ENCODE measurements at places on chromosomes 5 and 9.

DNA sequence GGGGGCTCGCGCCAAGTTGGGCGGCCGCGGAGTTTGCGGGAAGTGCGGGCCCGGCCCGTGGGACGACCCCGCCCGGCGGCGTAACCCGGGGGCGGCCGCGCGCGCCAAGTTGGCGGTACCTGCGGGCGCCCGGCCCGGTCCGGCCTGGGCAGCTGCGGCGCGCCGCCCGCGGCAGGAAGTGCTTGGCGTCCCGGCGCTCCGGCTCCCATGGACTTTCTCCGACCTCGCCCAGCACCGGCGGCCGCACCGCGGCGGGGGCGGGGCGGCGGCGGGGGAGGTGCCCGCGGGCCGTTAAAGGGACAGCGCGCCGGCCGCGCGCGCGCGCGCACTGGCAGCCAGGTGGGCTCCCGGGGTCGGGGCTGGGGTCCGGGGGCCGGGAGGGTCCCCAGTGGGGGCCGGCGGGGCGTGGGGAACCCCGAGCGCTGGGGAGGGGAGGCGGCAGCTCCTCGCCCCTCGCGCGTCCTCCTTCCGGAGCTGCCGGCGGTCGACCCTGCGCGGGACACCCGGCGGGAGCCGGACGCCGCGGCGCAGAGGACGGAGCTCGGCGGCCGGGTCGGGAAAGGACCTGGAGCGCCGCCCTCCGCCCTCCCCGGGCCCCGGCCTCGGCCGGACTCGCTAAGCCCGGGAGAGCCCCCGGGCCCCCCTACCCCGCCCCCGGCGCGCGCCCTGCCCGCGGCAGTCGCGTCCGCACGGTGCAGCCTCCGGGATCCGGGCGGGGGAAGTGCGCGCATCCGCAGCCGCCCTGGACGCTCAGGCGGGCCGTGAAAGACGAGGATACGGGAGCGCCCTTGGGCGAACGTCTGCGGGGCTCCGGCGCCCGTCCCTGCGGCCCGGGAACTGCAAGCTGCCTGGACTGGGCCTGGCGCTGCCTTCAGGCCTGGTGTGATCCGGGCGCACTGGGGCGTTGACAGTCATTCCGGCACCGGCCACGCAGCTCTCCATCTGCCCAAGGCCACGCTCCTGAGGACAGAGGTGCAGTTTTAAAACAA, at the start of gene NACC2:
TSS of gene NACC2 (minus strand) at position 220 of the 989 bp plus-strand sequence. CDS start 44,768 bp downstream, outside the sequence.
- DNase-seq = no peak
- H3K27ac ChIP-seq = peak within 1 kb of the TSS; percentile 94
- H3K36me3 ChIP-seq = no peaks in the 10 kb centered on the region
- no peaks in the 10 kb centered on the region for H3K27me3 ChIP-seq

DNA sequence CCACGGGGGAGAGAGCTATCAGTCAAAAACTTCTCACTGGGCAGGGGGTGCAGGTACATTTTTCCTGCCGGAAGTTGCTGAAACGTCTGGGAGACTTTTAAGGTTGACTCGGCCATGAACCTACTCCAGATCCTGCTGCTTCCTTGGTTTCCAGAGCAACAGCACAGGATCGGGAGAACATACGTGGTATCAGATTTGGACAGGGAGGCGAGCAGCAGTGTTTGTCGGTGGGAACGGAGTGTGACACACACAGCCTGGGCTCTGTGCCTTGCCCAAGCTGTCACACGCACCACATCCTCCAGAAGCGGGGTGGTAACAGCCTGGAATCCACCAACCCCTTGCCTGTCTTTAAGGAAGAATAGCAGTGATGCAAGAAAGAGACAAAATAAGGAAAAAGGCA, 276.5 kb downstream of the SLIT3 start:
- peak overlapping the region; percentile 6 for H3K27ac ChIP-seq
- H3K4me3 ChIP-seq = peak overlapping the region; percentile 50
- peaks cover 38% of the 10 kb centered on the region for H3K4me1 ChIP-seq
- peak; percentile 15 for DNase-seq

GRCh38 chr9:94818178-94818541, 91.7 kb downstream of the AOPEP start:
- no peak for DNase-seq
- peaks cover 28% of the 10 kb centered on the region for H3K4me1 ChIP-seq
- H3K27me3 ChIP-seq = no peaks in the 10 kb centered on the region
- H3K27ac ChIP-seq = peak overlapping the region; percentile 82

DNA sequence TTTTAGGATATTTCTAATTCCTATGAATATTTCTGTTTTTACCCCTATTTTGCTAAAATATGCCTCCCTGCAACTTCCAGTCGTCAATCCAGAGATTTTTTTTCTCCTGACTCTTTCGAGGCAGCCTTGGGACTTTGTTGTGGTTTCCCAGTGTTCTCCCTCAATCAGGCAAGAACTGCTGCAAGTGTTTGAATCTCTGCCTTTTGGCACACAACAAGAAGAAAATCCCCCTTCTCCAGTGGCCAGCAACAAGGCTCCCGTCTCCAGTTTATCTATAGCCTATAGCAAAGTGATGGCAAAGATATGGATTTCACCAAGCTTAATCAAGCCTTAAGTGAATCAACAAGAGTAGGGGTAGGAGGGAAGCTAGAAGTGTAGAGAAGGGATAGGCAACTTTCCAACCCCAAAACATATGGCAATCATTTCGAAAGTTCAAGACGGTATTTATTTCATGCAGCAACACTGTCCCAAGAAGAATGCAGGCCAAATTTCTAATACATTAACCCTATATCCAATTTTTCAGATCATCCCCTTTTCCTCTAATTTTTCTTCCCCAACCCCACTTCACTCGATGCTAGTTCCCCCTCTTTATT, 37.7 kb upstream of the PAPPA start:
- H3K36me3 ChIP-seq = no peaks in the 10 kb centered on the region
- H3K4me1 ChIP-seq = no peaks in the 10 kb centered on the region
- no peak overlapping the region for H3K27ac ChIP-seq
- no peak overlapping the region for H3K4me3 ChIP-seq
- H3K27me3 ChIP-seq = no peaks in the 10 kb centered on the region
